ENCODE measurements at places on chromosomes 6 and 20. TPM values are rescaled to one million over a fixed set of nuclear protein-coding genes. Genes with fewer than 3 reads are reported as not detected.

Gene SLC35F1
- polyA plus RNA-seq = 2.0 TPM

Gene PSORS1C2
- polyA plus RNA-seq = not detected

Gene METTL24
- polyA plus RNA-seq = 13.6 TPM

Gene SLC26A8
- polyA plus RNA-seq = 0.24 TPM

Gene CLVS2
- 0.23 TPM for polyA plus RNA-seq

Gene PIGU
- 37.0 TPM for polyA plus RNA-seq

Gene TUBB2B
- polyA plus RNA-seq = 113 TPM

Gene DCBLD1
- 9.0 TPM for polyA plus RNA-seq

Gene LHFPL5
- polyA plus RNA-seq = 0.08 TPM

Gene MED20
- 40.2 TPM for polyA plus RNA-seq

Gene FAM217A
- polyA plus RNA-seq = 4.0 TPM

Gene LAMA4
- 83.4 TPM for polyA plus RNA-seq

Gene PRL
- not detected for polyA plus RNA-seq

Gene PROKR2
- not detected for polyA plus RNA-seq

Gene ADA
- 7.4 TPM for polyA plus RNA-seq

Gene CPNE1
- 217 TPM for polyA plus RNA-seq

Gene CDH22
- polyA plus RNA-seq = 0.05 TPM

Gene BANF2
- polyA plus RNA-seq = not detected

Gene OR2B2
- not detected for polyA plus RNA-seq

Gene MEI4
- 2.2 TPM for polyA plus RNA-seq

Gene SNAP25
- polyA plus RNA-seq = 13.2 TPM

Gene TSHZ2
- polyA plus RNA-seq = 14.2 TPM

Gene BNIP5
- polyA plus RNA-seq = 0.21 TPM

Gene MOXD1
- polyA plus RNA-seq = 280 TPM

Gene TTPAL
- 10.9 TPM for polyA plus RNA-seq

Gene BHLHE23
- not detected for polyA plus RNA-seq

Gene GCM1
- 0.13 TPM for polyA plus RNA-seq

Gene GSTA3
- polyA plus RNA-seq = 0.43 TPM

Gene NKX2-4
- polyA plus RNA-seq = not detected

All from left renal cortex interstitium (tissue), 4 donors.